IMR-90 (cell line): ENCODE measurements at places on chromosomes 13 and 19. TPM values are rescaled to one million over a fixed set of nuclear protein-coding genes. Genes with fewer than 3 reads are reported as not detected.

GRCh38 chr13:39788102-39788501, 132.6 kb downstream of the COG6 start:
- DNase-seq, result no peak

CRB3 gene
- not detected in 2 replicates for total RNA-seq

- DNase-seq, result no peak
Measured at GRCh38 chr13:77696006-77696878, 1.2 kb upstream of the SLAIN1 start.

DNA sequence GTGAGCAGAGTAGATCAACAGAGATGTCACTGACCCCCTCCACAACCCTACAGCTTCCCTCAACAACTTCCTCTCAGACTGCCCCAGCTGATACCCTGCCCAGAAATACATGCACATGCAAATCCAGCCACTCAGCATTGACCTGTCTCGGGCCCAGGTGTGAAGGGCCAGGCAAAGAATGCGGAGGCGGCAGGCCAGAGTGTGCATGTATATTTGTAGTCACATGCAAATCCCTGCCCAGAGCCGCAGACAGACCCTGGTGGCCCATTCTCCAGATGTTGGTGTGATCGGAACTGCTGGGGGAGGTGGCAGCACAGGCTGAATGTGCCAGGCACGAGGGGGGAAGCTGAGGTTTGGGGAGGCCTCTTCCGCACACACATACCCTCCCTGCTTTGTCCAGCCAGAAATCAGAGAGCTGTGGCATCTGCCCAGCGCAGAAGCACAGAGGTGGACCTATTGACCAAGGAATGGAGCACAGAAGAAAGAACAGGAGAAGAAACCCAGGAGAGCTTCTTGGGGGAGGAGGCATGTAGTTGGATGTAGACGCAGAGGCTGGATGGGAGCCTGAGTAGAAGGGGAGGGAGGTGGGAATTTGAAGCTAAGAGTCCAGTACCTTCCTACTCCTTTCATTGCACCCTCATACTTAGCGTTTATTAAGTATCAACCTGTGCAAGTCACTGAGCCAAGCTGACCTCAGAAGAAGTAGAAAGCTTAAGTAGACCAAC, 14.4 kb downstream of the MEF2B start:
- no peak for DNase-seq

- peak; percentile 34 for DNase-seq
Measured at GRCh38 chr19:18194554-18195238, 1.7 kb downstream of the MPV17L2 start.

- no peak for DNase-seq
Measured at GRCh38 chr19:53958168-53958571, 4.6 kb upstream of the CACNG8 start.

NCR1 gene
- total RNA-seq, result not detected in 2 replicates

DNA sequence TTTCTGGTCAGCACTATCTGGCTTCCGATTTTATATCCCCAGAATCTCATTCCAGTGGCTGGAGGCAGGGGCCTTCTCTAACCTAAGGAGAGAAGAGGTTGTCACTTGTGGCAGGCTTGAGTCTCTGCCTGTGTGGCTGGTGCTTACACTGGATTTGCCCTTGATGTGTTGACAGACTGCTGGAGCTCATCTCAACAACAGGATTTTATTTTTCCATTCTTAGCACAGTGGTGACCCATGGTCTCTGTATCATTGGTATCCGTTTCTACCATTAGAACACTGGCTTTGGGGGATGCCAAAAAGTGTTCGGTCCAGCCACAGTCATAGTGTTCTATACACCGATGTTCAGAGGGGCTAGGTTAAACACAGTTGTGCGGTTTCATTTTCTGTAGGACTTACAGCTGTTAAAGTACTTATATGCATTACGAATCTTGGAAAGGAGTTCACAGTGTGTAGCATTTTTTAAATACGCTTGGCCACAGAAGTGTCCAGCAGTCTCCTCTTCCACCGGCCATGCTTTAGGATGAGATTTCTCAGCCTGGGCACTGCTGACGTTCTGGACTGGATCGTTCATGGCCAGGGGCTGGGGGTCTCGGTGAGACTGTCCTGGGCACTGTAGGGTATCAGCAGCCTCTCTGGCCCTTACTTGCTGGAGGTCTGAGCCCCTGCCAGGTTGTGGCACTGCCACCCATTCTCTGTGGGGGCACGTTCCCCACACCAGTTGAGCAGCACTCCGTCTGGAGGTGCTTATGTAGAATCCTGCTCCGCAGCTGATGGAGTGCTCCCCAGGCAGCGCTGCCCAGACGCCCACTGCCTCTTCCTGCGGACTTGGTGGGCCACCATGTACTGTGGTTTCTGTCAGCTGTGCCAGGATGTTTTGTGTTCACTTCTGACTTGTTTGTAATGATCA, 41.4 kb upstream of the TEX29 start:
- DNase-seq, result no peak

DNA sequence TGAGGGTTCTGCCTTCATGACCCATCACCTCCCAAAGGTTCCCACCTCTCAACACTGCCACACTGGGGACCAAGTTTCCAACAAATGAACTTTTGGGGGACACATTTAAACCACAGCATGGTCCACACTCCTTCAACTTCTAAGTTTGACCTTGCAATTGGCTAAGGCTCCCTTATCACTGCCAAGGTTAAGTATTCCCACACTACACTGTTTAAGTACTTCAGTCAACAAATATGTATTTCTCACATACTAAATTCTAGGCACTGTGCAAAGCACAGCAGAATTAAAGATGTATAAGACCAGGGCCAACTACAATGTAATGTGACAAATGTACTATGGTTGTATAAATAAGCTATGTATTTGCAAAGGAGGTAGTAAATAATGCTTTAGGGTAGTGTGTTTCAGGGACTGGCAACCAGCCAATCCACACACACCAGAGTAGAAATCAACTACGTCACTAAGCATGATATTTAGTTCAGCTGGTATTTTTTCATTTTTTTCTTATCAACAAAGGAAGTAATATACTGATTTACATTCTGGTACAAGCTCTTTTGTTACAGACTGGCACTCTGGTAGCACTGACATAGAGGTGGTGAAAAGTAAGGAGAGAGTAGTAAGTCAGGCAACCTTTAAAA, 12.2 kb downstream of the NUFIP1 start:
- no peak for DNase-seq

GRCh38 chr19:3867971-3868769, 668 bp downstream of the ZFR2 start:
- no peak for DNase-seq

- no peak for DNase-seq
Measured at GRCh38 chr19:18906605-18907519, 10.9 kb upstream of the CERS1 start.

DNA sequence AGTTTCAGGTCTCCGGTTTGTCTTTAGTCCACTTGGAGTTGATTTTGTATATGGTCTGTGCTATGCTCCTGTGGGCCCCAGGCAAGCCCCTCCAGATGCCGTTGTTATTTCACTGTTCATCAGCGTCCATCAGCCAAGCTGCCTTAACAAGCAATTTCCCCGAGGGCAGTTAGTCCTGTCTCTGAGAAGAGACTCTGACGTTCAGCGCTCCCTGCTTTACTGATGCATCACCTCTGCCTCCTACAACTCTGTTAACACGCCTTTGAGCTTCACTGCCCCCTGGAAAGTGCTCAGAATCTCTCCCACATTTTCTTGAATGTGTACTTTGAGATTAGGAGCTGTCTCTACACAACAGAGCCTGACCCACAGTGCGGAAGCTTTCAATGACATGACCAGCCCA, 41.8 kb upstream of the UBAC2 start:
- DNase-seq, result no peak

GRCh38 chr19:7916103-7916954, 1.7 kb downstream of the TGFBR3L start:
- DNase-seq, result no peak

GRCh38 chr19:17943274-17944221, 10.7 kb downstream of the CCDC124 start:
- DNase-seq, result no peak

PNMA8B gene
- total RNA-seq, result under 0.01 and 0.18 TPM in 2 replicates

DNA sequence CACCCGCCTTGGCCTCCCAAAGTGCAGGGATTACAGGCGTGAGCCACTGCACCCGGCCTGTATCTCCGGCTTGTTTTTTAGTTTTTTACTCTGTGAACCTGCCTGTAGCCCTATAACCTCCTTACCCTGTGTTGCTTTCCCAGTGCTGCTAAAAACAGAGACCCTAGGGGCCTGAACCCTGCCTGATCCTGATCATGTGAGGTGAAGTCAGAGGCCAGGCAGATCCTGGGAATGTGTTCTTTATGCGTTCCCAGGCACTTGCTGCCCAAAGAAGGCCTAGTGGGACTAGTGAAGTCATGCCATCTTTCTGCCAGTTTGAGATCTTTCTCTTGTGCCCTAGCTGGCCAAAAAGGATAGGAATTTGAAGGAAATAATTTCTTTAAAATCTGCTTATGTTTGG, 4.6 kb downstream of the UBA2 start:
- DNase-seq, result no peak

DNA sequence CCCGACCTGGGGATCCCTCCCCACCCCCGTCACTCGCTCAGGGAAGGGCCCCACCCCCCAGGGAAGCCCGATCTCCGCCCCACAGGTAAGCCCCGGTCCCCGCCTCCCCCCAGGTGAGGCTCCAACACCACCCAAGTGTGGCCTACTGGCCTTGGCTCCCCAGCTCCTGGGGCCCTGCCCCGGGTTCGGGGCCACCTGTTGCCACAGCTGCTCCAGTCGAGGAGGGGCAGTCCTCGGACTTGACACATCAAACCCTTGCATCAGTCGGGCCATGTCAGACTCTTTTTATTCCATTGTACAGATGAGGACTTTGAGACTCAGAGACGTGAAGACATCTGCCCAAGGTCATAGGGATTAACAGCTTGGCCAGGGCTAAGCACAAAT, 512 bp downstream of the CC2D1A start:
- no peak for DNase-seq

DNA sequence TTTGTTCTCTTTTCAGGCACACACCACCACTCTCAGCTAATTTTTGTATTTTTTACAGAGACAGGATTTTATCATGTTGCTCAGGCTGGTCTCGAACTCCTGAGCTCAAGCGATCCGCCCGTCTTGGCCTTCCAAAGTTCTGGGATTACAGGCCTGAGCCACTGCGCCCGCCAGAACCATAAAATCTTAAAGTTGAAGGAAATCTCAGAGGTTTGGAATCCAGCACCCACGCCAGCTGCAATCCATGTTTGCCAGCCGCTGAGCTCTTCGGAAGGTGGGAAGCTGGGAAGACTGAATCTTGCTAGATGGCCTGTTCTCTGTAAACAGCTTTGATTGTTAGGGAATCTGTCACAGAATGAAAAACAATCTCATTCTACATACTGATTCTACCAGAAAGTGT, 38.5 kb downstream of the SPATA13 start:
- DNase-seq, result no peak

JOSD2 gene
- total RNA-seq, result 12.2 and 15.3 TPM in 2 replicates

DNA sequence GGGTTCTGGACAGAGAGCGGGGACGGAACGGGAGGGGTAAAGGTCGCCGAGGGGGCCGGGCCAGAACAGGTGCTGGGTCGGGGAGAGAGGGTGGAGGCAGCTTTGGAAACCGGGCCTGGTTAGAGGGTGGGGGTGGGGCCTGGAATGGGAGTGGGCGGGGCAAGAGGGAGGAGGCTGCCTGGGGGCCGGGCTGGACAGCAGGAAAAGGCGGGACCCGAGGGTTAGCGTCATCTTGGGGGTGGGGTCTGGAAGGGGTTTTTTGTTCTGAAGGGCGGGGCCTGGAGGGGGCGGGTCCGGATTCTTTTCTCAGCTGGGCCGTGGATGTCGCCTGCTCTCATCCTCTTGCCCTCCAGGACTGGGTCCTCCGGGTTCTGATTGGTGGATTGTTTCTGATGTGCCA, 4.3 kb upstream of the ZNF813 start:
- DNase-seq, result peak; percentile 6

OR7D2 gene
- not detected in 2 replicates for total RNA-seq

DNA sequence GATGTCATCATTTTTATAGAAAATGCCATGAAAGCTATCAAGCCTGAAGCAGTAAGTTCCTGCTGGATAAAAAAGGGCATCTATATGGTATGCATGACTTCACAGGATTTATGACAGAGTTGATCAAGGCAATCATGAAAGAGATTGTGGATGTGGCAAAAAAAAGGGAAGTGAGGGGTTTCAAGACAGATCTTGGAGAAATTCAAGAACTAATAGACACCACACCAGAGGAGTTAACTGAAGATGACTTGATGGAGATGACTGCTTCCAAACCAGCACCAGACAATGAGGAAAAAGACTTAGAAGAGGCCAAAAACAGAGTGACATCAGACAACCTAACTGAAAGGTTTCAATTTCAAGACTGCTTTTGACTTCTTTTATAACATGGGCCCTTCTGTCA, 691.1 kb upstream of the SLC10A2 start:
- no peak for DNase-seq

DNA sequence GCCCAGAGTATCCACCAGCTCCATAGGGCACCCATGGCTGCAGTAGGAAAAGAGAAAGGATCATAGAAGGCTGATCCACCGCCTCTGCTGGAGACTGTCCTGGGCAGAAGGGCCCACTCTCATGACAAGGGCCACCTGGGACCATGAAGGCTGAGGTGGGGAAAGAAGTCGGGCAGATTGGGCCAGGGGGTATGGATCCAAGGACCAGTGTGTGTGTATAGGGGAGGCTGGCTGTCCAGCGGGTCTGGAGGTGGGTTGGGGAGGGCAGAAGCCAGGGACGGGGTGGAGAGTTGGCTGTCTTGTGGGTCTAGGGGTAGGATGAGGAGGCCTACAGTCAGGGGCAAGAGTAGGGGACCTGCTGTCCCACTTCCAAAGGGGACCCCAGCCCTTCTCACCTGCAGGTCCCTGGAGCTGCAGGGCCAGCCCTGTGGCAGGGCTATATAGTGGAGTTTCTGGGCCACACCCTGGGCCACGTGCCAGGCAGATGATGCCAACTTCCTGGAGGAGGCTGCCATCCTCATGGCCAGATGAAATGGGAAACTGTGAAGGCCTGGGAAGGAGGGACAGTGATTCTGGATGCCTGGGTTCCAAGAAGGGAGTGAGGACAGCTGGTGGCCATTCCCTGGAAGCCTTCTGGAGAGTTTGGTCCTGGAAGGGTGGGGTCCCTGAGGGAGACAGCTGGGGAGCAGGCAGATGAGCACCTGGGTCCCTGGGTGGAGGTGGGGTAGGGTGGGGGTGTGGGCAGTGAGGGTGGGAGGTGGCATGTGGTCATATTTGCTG, at the start of gene FCGBP:
Gene FCGBP (minus strand): TSS at position 51 of the 780 bp plus-strand sequence.
- DNase-seq, result no peak

DNA sequence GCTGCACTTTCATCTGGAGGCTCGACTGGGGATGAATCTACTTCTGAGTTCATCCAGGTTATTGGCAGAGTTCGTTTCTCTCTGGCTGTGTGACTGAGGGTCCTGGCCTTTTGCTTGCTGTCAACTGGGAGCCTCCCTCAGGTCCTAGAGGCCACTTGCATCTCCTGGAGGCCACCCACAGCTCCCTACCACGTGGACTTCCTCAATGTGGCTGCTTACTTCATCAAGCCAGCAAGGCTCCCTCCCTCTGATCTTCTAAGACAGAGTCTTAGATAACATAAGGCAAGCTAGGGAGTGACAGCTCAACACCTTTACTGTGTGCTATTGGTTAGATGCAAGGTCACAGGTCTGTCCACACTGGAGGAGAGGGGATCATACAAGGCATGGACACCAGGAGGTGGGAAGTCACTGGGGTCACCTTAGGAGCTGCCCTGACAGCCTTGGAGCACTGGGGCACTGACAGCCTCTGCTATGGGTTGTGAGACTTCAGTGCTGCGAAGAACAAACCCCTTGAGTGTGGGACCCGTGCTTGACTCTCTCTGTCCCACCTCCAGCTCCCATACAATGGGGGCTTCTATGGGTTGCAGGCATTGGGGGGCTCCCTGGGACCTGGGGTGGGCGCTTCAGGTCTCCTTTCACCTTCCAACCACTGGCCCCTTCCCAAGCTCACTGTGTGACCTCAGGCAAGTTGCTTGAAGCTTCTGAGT, 5.3 kb downstream of the FAM187B start:
- DNase-seq, result no peak
